ENCODE measurements at places on chromosomes 12 and 14. TPM values are rescaled to one million over a fixed set of nuclear protein-coding genes. Genes with fewer than 3 reads are reported as not detected.

SPIC gene
- not detected for total RNA-seq

DNA sequence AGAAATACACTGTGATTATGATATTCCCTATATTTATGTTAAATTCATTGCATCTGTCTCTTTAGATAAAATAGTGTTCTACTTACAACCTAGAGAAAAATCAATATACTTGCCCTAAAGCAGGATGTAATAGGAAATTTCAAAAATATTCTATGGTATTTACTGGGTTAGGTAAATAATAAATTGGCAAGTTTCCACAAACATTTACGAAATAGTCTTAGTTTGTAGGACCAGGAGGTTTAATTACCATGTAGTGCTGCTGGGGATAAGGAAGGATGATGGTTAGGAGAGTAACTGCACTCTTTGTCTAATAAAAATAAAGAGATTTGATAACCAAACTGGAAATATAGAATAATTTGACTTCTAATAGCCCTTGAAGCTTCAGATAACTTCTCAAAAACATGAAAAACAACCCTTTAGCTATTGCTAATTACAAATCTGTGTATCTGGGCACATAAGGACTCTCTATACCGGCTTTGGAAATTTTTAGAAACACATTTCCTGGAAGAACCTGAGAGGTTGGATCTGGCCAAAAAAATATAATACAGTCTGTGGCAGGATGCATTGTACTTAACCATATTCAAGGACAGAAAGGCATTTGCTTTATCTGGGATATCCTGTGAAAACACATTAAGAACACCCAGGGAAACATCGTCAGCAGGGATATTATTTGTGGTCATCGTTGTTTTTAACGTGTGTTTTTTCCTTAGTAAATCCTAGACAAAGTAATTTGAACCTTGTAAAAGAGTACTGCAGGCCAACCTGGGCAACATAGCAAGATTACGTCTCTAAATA is 36.7 kb upstream of the TMCC3 start:
- H3K36me3 ChIP-seq, result no peaks in the 10 kb centered on the region
- H3K4me3 ChIP-seq, result no peak overlapping the region
- no peak overlapping the region for H3K27ac ChIP-seq
- H3K4me1 ChIP-seq, result peaks cover 6% of the 10 kb centered on the region
- DNase-seq, result no peak

NUDT14 gene
- 5.5 TPM for total RNA-seq

CCDC38 gene
- total RNA-seq, result 0.12 TPM

GRCh38 chr12:107108995-107109508 is 15.7 kb upstream of the CRY1 start:
- DNase-seq, result no peak
- no peak overlapping the region for H3K4me3 ChIP-seq
- peaks cover 46% of the 10 kb centered on the region for H3K27me3 ChIP-seq
- H3K4me1 ChIP-seq, result no peaks in the 10 kb centered on the region

DNA sequence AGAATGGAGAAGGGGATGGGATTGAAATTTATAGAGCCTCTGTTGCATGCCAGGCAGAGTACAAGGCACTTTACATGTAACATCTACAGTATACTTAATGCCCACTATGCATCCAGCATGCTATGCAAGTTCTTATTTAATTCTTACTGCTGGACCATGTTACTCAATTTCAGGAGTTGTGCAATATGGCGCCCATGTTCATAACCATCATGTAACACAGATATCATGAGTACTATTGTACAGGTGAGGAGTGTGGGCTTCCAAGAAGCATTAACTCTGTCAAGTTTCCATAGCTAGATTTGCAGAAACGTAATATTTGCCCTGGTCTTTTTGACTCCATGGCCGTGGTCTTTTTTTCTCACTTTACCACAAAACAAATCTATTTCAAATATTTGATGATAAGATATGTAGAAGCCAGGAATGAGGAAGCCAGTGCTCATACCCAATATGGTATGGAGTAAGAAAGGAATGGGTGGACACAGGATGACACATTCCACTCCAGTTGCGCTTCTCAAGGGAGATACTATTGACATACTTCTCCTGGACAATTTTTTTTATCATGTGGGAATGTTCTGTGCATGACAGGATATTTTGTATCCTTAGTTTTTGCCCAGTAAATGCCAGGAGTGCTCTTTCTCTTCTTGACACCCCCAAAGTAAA is 191.8 kb downstream of the C12orf75 start:
- H3K36me3 ChIP-seq, result no peaks in the 10 kb centered on the region
- H3K27ac ChIP-seq, result no peak overlapping the region
- no peak for DNase-seq
- H3K4me1 ChIP-seq, result peaks cover 10% of the 10 kb centered on the region

DNA sequence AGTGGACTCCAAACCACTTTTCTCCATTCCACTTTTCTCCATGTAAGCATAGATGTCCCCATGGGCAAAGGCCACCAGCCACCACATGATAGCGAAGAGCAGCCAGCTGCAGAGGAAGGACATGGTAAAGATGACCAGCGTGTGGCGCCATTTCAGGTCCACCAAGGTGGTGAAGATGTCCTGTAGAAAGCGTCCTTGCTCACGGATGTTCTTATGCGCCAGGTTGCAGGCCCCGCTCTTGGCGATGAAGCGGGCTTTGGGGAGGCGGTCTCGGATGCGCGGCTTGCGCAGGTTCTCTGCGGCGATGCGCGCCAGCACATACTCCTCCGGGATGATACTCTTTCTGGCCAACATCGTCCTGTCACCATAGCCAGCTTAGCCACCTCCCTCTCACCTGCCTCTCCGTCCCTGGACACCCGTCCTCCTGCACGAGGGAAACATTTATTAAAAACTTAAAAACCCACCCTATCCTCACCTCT is 1.2 kb downstream of the KCNJ8 start:
- peak; percentile 73 for DNase-seq
- H3K27ac ChIP-seq, result no peak overlapping the region

- H3K27ac ChIP-seq, result no peak overlapping the region
- H3K4me3 ChIP-seq, result no peak overlapping the region
- no peaks in the 10 kb centered on the region for H3K4me1 ChIP-seq
- H3K36me3 ChIP-seq, result no peaks in the 10 kb centered on the region
- no peaks in the 10 kb centered on the region for H3K27me3 ChIP-seq
Observed at GRCh38 chr14:96077983-96078624, 38.9 kb downstream of the C14orf132 start.

OVCH1 gene
- 0.06 TPM for total RNA-seq

PLBD2 gene
- total RNA-seq, result 12.0 TPM

DNA sequence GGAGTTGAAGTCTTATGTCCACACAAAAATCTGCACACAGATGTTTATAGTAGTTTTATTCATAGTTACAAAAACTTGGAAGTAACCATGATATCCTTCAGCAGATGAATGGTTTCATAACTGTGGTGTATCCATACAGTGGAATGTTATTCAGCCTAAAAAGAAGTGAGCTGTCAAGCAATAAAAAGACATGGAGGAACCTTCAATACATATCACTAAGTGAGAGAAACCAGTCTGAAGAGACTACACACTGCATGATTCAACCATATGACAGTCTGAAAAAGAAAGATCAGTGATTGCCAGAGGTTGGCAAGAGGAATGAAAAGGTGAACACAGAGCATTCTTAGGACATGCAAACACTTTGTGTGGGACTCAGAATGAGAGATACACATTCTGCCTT is 18.6 kb upstream of the IFNG start:
- no peaks in the 10 kb centered on the region for H3K36me3 ChIP-seq
- no peak overlapping the region for H3K27ac ChIP-seq
- no peaks in the 10 kb centered on the region for H3K4me1 ChIP-seq
- DNase-seq, result no peak

GRCh38 chr12:120231316-120232011 is 30.6 kb upstream of the RPLP0 start:
- H3K27ac ChIP-seq, result peak overlapping the region; percentile 63
- no peak overlapping the region for H3K4me3 ChIP-seq
- H3K27me3 ChIP-seq, result no peaks in the 10 kb centered on the region
- H3K36me3 ChIP-seq, result no peaks in the 10 kb centered on the region

DNA sequence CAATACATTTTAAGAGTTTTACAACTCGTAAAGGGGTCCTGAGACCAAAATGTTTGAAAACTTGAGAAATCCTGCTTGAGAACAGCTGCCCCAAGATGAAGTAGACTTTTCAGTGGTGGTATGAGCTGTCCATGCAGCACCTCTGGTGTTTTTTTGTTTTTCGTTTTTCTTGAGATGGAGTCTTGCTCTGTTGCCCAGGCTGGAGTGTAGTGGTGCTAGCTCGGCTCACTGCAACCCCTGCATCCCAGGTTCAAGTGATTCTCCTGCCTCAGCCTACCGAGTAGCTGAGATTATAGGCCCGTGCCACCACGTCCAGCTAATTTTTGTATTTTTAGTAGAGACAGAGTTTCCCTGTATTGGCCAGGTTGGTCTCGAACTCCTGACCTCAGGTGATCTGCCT is 5.5 kb downstream of the PAPOLA start:
- no peak overlapping the region for H3K4me3 ChIP-seq
- H3K27me3 ChIP-seq, result no peaks in the 10 kb centered on the region
- H3K27ac ChIP-seq, result no peak overlapping the region
- H3K4me1 ChIP-seq, result peaks cover 24% of the 10 kb centered on the region

GRCh38 chr12:94240171-94240570 is 91.8 kb downstream of the PLXNC1 start:
- no peaks in the 10 kb centered on the region for H3K27me3 ChIP-seq
- no peak overlapping the region for H3K27ac ChIP-seq
- no peak overlapping the region for H3K4me3 ChIP-seq
- peaks cover 17% of the 10 kb centered on the region for H3K4me1 ChIP-seq

DNA sequence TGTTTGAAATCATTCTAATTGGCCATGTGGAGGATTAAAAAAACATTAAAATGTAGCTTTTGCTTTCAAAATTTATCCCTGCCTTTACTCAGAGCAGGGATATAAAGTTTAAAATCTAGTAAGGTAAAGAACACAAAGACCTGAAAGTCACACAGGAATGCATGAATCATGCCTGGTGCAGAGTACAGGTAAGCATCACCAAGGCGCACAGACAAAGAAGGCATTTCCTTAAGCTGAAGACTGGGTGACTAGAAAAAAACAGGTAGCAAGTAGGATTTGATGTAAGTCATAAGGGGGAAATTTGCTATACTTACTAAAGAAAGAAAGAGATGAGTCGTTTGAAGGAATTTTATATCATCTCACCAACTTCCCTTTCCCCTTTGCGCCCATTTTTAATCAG is 405.6 kb downstream of the GXYLT1 start:
- no peak overlapping the region for H3K27ac ChIP-seq
- DNase-seq, result no peak
- no peak overlapping the region for H3K4me3 ChIP-seq
- H3K4me1 ChIP-seq, result peaks cover 7% of the 10 kb centered on the region
- no peaks in the 10 kb centered on the region for H3K36me3 ChIP-seq
- no peaks in the 10 kb centered on the region for H3K27me3 ChIP-seq

DNA sequence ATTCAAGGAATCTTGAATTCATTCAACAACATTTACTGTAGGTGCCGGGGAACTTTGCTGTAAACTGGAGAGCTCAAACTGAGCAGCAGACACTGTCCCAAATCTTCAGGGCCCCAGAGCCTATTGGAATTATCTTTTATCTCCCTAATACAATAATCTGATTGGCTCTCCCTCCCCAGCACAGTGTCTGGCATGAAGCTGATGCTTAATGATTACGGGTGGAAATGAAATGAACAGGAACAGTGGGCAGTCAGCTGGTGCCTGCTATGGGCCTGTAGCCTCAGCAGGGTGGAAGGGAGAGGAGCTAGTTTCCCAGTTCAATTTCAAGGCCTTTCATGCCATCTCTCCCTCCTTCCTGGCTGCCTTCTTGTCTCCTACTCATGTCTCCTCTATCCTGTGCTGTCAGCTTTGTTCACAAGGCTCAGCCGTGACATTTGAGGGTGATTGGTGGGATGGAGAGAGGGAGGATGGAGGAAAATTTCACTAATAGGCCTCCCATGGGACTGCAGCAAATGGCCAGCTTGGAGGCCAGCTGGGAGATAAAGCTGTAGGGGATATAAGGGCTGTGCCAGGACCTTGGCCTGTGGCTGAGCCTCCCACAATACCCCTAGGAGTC is 4.3 kb upstream of the RAPGEF3 start:
- H3K27ac ChIP-seq, result no peak overlapping the region
- DNase-seq, result no peak
- peaks cover 8% of the 10 kb centered on the region for H3K4me1 ChIP-seq

GRCh38 chr14:67962215-67962644 is 142.7 kb downstream of the RAD51B start:
- no peak overlapping the region for H3K27ac ChIP-seq
- H3K27me3 ChIP-seq, result no peaks in the 10 kb centered on the region
- DNase-seq, result no peak
- H3K36me3 ChIP-seq, result no peaks in the 10 kb centered on the region
- no peaks in the 10 kb centered on the region for H3K4me1 ChIP-seq

GARIN6 gene
- not detected for total RNA-seq

SLC6A15 gene
- 15.1 TPM for total RNA-seq

OR4E2 gene
- total RNA-seq, result not detected

GPD1 gene
- total RNA-seq, result 1.4 TPM

HPD gene
- not detected for total RNA-seq

DNA sequence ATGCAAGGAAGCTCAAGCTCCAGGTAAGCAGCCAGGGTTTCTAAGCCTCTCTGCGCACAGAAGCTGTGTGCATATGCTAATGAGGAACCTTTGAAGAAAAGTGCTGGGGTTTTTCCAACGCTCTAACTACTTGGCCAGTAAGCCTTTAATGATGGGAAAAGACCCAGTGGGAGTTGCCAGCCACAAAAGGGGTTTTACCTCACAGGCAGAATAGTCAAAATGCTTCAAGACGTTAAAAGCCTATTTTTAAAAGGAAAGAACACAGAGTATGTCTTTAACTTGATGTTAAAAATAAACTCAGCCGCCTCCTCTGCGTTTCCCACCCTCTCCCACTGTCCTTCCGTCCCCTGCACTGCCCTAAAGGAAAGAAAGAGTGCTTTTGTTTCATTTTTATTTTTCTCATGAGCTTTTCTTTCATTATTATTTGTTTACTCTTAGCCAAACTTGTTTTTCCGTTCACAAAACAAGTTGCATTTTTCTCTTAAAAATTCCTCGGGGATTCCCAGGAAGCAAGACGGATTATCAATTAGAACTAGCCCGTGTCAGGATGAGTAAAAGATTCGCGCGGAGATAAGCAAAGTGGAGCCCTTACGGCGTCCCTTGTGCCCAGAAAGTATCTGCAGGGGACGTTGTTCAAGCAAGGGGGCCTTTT is 209.8 kb upstream of the NUDT4 start:
- peak overlapping the region; percentile 88 for H3K27ac ChIP-seq
- H3K27me3 ChIP-seq, result no peaks in the 10 kb centered on the region
- H3K4me3 ChIP-seq, result peak overlapping the region; percentile 42
- peaks cover 31% of the 10 kb centered on the region for H3K4me1 ChIP-seq
- H3K36me3 ChIP-seq, result no peaks in the 10 kb centered on the region
- DNase-seq, result peak; percentile 84

PIANP gene
- total RNA-seq, result 0.32 TPM

Data from neural progenitor cell (in vitro differentiated cells).